Frontal cortex (tissue), 4 donors: ENCODE measurements at places on chromosomes 2 and 18. TPM values are rescaled to one million over a fixed set of nuclear protein-coding genes. Genes with fewer than 3 reads are reported as not detected.

The NOSTRIN gene
- total RNA-seq, result 2.9 TPM

- no peak for DNase-seq
These were observed 83.3 kb upstream of the MAP4K4 start for GRCh38 chr2:101614127-101614759.

DNA sequence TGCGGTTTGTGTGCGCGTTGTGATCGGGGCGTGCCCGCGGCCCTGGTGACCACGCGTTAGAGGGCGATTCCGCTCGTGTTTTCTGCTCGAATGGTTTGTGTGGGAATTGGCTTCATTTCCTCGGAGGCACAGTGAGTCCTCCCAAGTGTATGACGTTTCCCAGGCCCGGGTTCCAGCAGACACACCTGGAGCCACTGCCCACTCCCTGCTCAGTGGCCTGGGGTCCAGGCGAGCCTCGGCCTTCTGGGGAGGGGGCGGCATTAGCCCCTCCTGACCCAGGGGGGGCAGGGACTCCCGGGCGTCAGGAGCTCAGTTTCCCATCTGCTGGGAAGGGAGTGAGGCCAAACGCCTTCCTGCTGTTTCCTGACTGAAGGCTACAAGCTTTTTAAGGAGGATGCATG, 92.1 kb downstream of the NFATC1 start:
- DNase-seq, result no peak

- no peak for DNase-seq
These were observed 218.1 kb downstream of the ALK start for GRCh38 chr2:29703336-29703735.

The PLB1 gene
- total RNA-seq, result 1.2 TPM

GRCh38 chr2:28522481-28522880, 26.6 kb downstream of the PLB1 start:
- DNase-seq, result no peak

The EPB41L3 gene
- 57.5 TPM for total RNA-seq

- DNase-seq, result no peak
These were observed 9.4 kb downstream of the CTIF start for GRCh38 chr18:48548011-48548771.

- no peak for DNase-seq
These were observed 236.4 kb downstream of the PIEZO2 start for GRCh38 chr18:10912790-10913545.

- no peak for DNase-seq
These were observed 114.2 kb downstream of the SRBD1 start for GRCh38 chr2:45496869-45497268.

DNA sequence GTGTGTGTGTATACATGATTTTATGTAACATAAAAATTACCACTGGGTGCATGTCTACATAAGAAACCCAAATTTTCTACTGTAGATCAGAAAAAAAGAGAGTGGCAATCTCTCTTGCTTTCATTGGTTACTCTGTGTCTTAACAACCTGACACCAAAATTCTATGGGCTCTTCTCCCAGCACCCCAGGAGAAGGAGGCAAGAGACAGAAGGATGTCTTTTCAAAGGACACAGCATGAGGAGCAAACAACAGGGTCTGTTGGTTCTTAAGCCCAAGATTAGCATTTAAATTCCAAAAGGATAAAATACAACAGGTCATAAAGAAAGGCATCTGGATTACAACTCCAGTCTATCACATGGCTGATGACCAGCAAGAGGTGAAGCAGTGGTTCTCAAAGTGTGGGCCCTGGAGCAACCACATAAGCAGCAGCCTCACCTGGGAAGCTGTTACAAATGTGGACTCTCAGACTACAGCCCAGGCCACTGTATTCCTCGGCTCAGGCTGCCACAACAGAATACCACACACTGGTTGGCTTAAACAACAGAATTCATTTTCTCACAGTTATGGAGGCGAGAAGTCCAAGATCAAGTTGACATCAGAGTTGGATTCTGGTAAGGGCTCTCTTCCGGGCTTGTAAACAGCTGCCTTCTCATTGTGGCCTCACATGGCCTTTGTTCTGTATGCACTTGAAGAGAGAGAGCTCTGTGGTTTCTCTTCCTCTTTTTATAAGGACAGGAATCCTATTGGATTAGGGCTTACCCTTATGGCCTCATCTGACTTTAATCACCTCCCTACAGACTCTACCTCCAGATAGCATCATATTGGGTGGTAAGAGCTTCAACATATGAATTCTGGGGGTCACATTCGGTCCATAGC, 79.8 kb upstream of the RNF152 start:
- DNase-seq, result no peak

- DNase-seq, result no peak
These were observed 93.1 kb downstream of the ZFP36L2 start for GRCh38 chr2:43133336-43133707.

DNA sequence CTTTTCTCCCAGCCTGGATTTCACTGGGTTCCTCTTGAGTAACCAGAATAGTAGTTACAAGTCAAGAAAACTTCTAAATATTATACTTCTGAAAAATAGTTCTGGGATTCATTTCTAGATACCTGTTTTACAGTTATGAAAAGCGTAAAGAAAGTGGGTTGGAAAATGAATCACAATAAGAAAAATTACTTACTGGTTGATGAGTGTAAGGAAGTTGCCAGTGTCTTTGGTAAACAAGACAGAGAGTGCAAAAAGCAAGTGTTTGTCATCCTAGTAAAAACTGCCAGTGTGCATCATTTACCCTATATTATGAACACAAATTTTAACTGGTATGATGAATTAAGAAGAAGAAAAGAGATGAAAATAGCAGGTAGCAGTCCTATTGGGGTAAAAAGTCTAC, 88.9 kb downstream of the R3HDM1 start:
- DNase-seq, result no peak

DNA sequence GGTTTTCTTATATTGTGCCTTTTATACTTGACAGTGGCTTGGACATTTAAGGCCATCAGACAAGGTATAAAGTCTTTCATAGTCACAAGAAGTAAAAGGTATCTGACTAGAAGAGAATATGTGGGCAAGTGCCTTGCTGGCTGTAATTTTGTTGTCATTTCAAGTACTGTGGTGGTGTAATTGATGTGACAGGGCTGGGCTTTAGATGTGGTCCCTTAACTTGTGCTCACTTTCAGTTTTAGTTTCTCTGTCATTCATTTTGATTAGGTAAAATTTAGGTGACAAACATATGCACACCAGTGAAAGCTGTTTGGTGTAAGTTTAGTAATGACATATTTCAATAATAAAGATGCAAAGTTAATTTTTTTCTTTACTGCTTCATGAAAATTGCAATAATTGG, 31.2 kb upstream of the TBR1 start:
- no peak for DNase-seq

The TEX44 gene
- total RNA-seq, result not detected

DNA sequence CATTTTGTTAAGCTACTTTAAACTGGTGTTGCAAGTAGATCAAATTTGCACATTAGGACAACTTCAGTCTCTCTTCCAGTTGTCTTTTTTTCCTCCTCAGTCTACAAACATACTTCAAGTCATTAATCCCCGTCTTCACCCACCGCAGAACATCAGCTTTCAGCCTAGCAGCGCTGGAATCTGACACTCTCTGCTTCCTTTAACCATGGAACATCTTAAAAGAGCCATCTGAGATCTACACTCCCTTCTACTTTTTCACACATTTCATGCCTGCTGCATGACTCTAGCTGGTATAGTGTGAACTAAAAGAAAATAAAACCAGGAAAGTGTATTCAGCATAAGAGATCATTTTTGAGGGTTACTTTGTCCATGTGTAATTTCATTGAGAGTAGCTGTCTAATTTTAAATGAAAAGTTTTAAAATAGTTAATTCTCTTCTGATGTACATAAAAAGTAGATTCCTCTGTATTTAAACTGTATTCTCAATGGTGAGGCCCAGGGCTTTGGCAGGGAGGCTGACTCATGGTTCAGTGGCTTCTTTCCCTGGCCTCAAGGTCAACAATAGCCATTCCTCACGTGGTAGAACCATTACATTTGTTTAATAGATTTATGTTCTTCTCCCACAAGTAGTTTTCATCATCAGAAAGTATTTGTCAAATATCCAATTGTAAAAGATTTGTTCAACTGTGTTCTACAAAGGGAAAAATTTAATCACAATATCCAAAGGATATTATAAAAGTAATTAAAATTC, 16.5 kb downstream of the SGPP2 start:
- no peak for DNase-seq

The MPPE1 gene
- total RNA-seq, result 16.3 TPM

DNA sequence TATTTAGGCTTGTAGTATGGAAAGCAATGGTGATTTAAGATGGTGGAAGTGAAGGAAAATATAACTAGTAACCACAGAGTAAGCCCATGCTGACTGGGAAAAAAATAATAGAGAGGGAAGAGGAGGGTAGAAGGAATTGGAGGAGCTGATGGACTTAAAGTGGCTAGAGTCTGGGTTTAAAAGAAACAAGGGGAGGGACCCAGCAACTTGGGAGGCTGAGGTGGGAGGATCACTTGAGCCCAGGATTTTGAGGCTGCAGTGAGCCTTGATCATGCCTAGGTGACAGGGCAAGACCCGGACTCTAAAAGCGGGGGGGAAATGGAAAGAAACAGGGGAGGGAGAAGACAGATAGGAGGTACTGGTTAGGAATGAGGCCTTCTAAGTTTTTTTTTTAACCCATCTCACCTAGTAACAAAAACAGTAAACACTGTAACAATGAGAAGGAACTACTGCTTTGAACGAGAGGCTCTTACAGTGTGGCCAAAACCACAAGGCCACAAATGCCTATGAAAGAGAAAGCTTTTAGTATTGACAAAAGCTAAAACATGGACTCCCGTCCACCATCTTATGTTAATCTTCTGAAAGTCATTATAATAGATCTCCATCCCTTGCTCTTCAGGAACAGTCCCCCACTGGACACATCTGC, 26.6 kb downstream of the METTL8 start:
- no peak for DNase-seq

GRCh38 chr2:85547089-85547858, 8.3 kb downstream of the MAT2A start:
- DNase-seq, result no peak

DNA sequence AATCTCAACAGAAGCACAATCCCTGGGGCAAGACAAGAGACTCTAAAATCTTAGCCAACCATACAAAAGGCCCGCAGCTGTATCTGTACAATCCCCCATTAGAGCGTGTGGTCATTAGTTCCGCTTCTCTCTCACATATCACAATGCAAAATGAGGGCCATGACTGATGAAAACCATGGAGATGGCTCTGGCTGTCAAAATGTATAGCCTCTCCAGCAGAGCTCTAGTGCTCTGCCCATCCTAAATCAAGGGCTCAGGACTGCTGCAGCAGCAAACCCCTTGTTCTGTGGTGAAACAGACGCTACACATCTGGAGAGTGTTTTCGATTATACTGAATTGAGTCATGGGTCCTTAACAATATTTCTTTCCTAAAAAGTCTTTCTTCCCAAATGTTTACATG, 221.0 kb downstream of the PID1 start:
- no peak for DNase-seq

- no peak for DNase-seq
These were observed 74.4 kb upstream of the ZCCHC2 start for GRCh38 chr18:62448426-62448825.

DNA sequence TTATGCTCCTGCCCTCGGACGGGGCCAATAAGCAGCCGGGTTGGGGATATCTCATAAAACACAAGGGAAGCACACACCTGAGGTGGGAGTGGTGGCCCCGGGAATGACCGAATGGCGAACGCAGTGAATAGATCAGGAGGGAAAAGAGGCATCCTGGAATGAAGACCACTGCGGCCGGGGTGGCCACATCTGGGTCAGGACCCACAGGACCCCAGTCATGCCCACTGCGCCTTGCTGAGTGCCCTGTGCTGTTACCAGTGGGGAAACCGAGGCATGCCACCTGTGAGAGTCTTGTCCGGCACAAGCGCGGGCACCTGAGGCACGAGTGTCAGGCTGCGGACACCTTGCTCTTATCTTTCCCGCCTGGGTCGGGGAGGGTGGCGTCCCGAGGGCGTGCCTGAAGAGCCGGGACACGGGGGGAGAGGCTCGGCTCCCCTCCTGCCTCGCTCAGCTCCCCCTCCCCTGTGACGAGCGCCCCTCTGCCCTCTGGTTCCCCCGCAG, 1.6 kb downstream of the PDCD1 start:
- DNase-seq, result no peak

The CNTNAP5 gene
- 30.6 TPM for total RNA-seq

DNA sequence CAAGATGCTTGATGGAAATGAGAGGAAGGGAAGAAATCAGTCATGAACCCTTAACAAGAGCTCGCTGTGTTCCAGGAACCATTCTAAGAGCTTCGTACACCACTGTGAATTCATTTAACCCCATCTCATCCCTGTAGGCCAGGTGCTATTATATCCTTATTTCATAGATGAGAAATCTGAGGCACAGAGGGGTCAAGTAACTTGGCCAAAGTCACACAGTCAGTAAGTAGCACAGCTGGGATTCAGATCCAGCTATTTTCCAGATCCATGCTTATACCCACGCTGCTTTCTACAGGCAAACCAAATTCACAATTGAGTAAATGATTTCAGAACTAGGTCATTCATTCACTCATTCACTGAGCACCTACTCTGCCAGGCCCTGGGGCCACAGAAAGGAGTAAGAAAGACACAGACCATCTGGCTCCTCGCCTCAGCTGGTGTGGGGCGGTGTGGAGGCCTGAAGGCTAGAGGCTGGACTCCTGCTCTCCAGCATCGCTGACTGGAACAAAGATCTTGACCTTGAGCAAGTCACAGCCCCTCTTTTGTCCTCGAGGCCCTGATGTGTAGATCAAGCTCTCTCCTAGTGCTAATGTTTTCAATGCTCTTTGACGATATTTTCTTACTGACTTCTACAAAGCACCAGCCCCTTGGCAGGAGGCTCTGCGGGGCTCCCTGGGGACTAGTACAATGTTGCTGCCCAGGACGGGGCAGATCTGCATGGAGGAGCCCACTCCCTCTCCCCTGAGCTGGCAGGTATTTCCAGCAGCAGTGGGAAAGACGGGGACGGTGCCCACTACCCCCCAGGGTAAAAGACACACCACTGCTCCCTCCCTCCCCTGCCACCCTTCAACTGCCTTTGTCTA, 26.5 kb downstream of the STEAP3 start:
- no peak for DNase-seq

GRCh38 chr2:61536180-61536571, 2.0 kb downstream of the XPO1 start:
- no peak for DNase-seq

- no peak for DNase-seq
These were observed 173.7 kb downstream of the TPGS2 start for GRCh38 chr18:36655074-36655473.

The FEV gene
- not detected for total RNA-seq

DNA sequence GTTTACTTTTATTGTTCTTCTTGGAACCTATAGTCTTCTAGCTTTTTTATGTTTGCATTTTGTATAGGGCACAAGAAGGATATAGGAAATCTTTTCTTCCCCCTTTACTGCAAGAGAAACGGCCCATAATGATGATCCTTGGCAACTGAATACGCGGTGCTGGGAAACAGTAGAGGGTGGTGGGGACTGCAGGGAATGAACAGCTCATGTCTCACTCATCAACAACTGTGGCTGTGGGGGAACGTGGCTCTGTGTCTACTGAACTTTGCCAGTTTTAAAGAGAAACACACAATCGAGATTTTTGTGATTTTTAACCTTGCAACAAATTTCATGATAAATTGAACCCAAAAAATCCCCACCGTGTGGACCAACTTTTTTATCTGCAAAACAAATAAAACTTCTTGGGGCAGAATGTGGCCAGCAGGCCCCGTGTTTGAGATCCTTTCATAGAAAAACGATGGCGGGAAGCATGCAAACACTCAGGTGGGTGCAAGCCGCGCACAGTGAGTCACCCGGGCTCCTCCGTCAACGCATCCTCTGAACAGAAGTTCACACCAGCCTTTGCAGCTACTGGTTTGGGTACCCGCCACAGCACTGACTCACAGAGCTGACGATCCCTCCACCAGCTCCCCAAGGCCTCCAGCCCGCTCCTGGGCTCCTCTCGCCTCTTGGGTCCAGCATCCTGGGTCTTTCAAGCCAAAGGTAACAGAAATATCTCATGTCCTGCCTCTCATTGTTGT, 149.3 kb downstream of the COL6A3 start:
- DNase-seq, result no peak
